ENCODE measurements at places on chromosomes 3 and 15.
A peak's percentile ranks its signal among the peaks of the same experiment; 100 is the strongest.

- no peak for DNase-seq
- no peaks in the 10 kb centered on the region for H3K4me1 ChIP-seq
- H3K27ac ChIP-seq: no peak overlapping the region
- no peaks in the 10 kb centered on the region for H3K27me3 ChIP-seq
- no peak overlapping the region for H3K4me3 ChIP-seq
These were observed 30.5 kb upstream of the CCNL1 start for GRCh38 chr3:157190380-157190872.

GRCh38 chr3:42651248-42652091 is 2.0 kb upstream of the ZBTB47 start:
- H3K4me1 ChIP-seq: peaks cover 22% of the 10 kb centered on the region
- peaks cover 11% of the 10 kb centered on the region for H3K36me3 ChIP-seq
- H3K27me3 ChIP-seq: no peaks in the 10 kb centered on the region
- peak overlapping the region; percentile 80 for H3K27ac ChIP-seq
- DNase-seq: no peak

GRCh38 chr15:65533057-65533756 is 2.9 kb downstream of the HACD3 start:
- DNase-seq: no peak
- H3K4me3 ChIP-seq: no peak overlapping the region
- H3K27me3 ChIP-seq: no peaks in the 10 kb centered on the region
- peaks cover 25% of the 10 kb centered on the region for H3K36me3 ChIP-seq

- H3K4me3 ChIP-seq: no peak overlapping the region
- peaks cover 10% of the 10 kb centered on the region for H3K36me3 ChIP-seq
- peaks cover 46% of the 10 kb centered on the region for H3K4me1 ChIP-seq
- DNase-seq: no peak
These were observed 15.4 kb downstream of the C15orf62 start for GRCh38 chr15:40785164-40785563.

DNA sequence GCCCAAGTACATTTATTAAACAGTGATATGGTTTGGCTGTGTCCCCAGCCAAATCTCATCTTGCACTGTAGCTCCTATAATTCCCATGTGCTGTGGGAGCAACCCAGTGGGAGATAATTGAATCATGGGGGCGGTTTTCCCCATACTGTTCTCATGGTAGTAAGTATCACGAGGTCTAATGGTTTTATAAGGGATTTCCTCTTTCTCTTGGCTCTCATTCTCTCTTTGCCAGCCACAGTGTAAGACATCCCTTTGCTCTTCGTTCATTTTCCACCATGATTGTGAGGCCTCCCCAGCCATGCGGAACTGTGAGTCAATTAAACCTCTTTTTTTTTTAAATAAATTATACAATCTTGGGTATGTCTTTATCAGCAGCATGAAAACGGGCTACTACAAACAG is 228.0 kb upstream of the TP63 start:
- H3K36me3 ChIP-seq: no peaks in the 10 kb centered on the region
- H3K27me3 ChIP-seq: no peaks in the 10 kb centered on the region
- H3K4me1 ChIP-seq: peaks cover 5% of the 10 kb centered on the region
- no peak overlapping the region for H3K27ac ChIP-seq

DNA sequence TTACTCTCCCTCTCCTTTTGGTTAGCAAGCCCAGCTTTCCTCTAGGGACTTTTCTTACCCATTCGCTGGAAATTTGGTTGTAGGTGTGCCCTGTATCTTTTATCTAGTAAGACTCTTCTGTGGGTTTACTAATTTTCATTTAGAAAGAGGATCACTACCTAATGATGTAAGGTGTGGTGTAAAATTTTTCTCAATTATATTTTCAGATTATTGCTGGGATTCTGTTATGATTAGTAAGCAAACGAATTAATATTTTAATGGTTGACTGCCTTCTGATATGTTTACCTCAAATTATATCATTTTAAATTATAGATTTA is 28.5 kb downstream of the PLCL2 start:
- no peak for DNase-seq
- H3K4me3 ChIP-seq: no peak overlapping the region
- no peak overlapping the region for H3K27ac ChIP-seq
- H3K27me3 ChIP-seq: peaks cover 8% of the 10 kb centered on the region

DNA sequence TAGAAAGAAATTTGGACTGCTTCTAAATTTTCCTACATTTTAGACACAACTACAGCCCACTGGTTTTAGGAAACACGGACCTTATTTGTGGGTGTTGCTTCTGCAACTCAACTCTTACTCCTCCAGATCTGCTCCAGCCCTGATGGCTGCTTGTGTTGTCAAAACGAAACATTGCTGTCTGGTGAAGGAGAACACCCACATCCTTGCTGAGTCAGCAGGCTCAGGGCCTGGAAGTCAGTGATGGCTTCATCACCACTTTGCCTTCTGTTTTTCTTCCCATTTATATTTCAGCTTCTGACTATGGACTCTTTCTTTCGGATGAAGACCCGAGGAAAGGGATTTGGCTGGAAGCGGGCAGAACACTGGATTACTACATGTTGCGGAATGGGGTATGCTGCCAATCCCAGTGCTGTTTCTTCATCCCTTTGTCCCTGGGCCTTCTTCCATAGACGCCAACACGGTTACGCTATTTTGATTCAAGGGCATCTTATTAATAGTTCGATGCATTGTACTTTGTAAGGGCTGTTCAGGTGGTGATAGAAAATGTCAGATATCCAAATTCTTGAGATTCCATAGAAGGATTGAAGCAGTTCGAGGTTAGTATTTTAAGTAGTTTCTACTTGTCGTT is 392.6 kb upstream of the TPM1 start:
- H3K4me1 ChIP-seq: peaks cover 8% of the 10 kb centered on the region
- H3K4me3 ChIP-seq: no peak overlapping the region
- no peak overlapping the region for H3K27ac ChIP-seq
- H3K27me3 ChIP-seq: no peaks in the 10 kb centered on the region
- DNase-seq: no peak

DNA sequence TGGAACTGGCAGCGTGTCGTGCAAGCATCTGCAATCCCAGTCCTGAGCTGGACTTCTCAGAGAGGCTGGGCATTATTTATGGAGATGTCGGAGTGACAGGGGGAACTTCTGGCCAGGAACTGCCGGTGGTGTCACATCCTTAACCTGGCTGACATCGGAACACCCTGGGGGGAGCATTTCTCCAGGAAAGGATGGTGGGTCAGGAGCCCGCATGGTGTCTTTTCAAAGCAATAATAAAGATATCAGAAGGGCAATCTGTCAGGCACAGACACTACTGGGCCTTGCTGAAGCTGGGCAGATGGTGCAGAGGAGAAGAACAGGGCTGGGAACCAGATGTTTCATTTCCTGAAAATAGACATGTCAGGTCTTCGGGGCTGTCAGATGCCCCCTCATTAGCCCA is 133.5 kb downstream of the WNT7A start:
- H3K27ac ChIP-seq: no peak overlapping the region
- no peaks in the 10 kb centered on the region for H3K36me3 ChIP-seq
- DNase-seq: no peak
- H3K4me1 ChIP-seq: no peaks in the 10 kb centered on the region
- no peaks in the 10 kb centered on the region for H3K27me3 ChIP-seq

DNA sequence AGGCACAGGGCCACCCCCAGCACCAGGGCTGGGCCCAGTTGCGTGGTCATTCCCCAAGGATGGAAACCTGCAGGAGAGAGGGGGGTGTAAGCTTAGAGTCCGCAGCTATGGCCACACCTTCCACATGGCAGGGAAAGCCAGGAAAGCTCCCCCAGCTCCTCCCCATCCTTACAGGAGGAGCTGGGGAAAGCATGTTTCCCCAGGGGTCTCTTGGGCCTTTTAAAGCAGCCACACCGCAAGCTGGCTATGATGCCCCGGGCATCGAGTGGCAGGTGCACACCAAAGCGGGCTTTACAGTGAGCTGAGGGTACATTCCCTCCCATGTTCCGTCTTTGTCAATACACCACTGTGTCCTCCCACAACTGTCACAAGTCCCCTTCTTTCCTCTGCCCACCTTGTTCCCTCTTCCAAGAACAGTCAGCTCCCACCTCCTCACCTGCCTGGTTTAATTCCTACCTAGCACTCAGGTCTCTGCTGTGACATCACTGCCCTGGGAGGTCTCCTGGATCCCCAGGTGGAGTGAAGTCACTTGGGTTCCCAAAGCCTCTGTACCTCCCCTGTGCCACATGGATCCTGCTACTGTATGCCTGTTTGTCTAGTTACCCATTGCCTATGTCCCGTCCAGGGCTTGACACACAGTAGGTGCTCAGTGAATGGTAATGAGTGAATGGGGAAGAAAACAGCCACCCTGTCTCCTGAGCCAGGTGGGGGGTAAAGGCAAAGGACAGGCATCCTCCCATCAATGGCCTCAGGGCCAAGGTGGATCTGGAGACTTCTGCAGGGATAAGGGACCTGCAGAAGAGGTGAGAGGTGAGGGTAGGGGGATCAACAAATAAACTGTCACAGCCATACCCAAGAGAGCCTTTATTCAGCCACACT is 3.4 kb downstream of the HYAL3 start:
- H3K27me3 ChIP-seq: no peaks in the 10 kb centered on the region
- DNase-seq: no peak
- H3K36me3 ChIP-seq: no peaks in the 10 kb centered on the region
- H3K4me3 ChIP-seq: no peak overlapping the region
- no peak overlapping the region for H3K27ac ChIP-seq

DNA sequence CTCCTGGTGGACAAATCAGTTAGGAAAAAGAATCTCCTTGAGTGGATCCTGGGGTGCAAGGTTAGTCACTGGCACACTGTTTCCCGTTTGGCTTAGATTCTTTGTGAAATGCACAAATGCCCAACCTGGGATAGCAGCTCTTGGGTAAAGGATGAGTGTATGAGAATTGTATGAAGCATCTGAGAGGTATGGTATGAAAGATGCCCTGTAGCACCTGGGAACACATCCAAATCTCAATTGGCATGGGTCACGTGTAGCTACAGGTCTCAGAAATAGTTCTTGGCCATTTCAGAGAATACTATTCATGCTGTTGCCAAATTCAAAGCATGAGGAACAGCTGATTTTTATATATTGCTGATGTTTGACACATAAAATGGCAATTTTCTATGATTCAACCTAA is 84.3 kb downstream of the KCNH8 start:
- DNase-seq: no peak
- no peak overlapping the region for H3K27ac ChIP-seq
- no peaks in the 10 kb centered on the region for H3K36me3 ChIP-seq
- H3K27me3 ChIP-seq: no peaks in the 10 kb centered on the region
- H3K4me3 ChIP-seq: no peak overlapping the region

DNA sequence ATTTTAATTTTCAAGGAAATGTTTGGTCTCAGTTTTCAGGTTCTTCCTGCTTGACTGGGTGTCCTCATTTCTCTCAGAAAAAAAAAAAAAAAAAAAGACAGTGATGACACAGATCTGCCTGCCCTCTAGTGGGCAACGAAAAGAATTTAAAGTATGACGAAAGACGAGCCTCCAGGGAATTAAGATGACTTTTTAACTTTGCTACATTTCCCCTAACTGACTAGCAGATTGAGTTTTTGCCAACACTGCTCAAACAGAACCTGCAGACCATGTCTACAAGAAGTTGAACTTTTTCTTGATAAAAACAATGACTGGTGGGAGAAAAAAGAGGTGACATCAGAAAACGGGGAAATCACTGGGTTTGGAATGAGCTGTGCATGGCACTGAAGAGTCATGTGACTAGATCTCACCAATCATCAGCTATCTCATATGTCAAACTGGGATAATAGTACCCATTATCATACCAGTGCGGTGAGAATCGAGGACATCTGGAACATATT is 40.8 kb downstream of the EOMES start:
- H3K36me3 ChIP-seq: no peaks in the 10 kb centered on the region
- peaks cover 15% of the 10 kb centered on the region for H3K4me1 ChIP-seq
- H3K4me3 ChIP-seq: peak overlapping the region; percentile 15

- no peaks in the 10 kb centered on the region for H3K4me1 ChIP-seq
- no peak for DNase-seq
- peaks cover 3% of the 10 kb centered on the region for H3K27me3 ChIP-seq
- H3K4me3 ChIP-seq: no peak overlapping the region
- no peaks in the 10 kb centered on the region for H3K36me3 ChIP-seq
- no peak overlapping the region for H3K27ac ChIP-seq
These were observed 136.4 kb downstream of the ATP8B4 start for GRCh38 chr15:49982584-49982983.
